ENCODE measurements at places on chromosomes 1 and 21.

GRCh38 chr1:39501666-39502065 lies 10.2 kb downstream of the BMP8A start:
- DNase-seq = no peak

DNA sequence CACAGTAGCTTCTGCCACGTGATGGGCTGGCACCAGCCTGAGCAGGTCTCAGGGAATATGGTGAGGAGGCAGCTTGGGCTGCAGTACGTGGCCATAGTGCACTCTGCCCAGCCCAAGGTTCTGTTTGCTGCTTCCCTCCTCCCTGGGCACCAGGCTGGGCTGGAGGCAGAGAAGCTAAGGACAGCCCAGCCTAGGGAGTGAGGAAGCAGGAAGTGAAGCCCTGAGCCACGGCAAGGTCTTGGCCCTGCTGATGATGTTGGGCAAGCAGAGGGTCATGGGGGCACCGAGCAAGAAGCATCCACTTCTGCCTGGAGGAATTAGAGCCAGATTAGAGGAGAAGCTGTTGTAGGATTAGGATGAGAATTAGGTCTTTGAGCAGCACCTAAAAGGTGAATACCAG lies 326.7 kb upstream of the VAMP3 start:
- no peak for DNase-seq

DNA sequence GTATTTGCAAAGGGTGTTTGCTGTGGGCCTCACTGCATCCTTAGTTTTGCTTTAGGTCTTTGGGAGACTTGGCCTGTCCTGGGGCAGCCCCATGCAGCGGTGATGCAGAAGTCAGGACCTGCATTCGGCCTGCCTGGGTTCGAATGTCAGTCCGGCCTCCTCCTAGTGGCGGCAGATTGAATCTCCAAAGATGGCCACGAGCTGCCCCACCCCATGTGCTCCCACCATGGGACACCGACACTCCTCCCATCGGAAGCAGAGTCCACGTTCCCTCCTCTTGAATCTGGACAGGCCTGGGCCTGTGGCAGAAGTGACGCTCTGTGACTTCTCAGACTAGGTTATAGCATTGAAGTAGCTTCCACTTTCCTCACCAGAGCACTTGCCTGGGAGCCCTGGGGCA lies 16.3 kb upstream of the NPPB start:
- no peak for DNase-seq

DNA sequence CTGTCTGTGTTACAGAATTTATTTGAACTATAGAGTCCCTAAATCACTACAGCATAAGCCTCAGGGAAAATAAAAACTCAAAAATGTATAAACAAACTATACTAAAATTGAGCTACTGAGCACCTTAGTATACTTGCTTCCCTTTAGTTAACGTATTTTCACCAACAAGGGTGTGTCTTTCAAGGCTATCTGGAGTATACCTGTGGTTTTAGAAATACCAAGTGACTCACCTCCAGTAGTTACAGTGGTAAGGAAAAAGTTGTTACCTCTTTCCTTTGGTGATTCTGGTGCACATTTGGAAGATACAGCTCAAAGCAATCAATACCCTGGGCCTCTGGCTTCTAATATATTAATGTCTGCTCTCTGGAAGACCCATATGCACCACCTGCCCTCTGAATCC lies 68.0 kb upstream of the C1orf105 start:
- no peak for DNase-seq

- no peak for DNase-seq
Observed at GRCh38 chr1:57517587-57518374, 93.9 kb upstream of the DAB1 start.

GRCh38 chr1:106969731-106970130 lies 86.7 kb upstream of the PRMT6 start:
- DNase-seq = no peak

DNA sequence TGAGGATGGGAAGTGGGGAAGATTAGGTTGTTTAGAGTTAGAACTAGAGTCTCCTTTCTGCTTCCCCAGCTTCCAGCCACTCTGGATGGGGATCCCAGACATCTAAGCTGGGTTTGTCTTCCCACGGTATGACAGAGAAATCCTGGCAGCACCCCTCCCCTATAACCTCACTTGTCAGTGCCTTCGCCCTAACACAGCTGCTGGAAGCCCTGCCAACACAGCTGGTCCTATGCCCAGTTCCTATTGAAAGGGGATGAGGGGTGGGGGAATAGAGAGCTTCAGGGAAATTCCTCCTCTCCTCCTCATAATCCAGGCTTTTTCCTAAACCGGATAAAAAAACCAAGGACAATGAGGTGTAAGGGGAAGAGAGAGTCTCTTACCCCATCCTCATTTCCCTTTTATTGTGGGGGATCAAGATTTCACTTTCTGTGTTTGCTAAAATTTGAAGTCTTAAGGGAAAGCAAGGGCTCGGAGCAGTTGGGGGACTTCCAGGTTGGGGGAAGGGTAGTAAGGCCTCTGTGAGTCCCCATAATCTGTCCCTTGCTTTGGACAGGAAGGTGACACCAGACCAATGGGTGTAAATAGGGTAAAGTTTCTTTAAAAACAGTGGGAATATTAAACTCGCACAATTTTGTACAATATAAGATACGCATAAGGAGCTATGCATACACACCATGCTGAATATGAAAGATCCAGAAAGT lies 590 bp downstream of the TMOD4 start:
- no peak for DNase-seq

GRCh38 chr1:21672478-21673276 lies 3.5 kb upstream of the RAP1GAP start:
- DNase-seq = no peak

DNA sequence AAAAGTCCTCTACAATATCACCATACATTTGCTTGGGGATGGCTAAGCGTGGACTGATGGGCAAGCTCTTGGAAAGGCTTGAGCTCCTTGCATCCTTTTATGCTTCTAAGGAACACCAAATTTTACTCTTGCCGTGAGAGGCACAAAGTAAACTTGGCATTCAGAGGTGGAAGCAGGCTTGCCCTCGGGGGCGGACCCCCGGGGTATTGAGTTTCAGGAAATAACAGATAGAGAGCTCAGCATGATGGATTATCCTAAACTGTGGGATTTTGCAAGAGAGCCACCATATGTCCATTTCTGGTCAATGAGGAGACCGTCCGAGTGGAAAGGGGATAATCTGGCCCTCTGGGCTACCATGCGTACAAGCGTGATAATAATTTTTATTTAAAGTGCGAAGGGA lies 14.0 kb downstream of the IFI16 start:
- no peak for DNase-seq

DNA sequence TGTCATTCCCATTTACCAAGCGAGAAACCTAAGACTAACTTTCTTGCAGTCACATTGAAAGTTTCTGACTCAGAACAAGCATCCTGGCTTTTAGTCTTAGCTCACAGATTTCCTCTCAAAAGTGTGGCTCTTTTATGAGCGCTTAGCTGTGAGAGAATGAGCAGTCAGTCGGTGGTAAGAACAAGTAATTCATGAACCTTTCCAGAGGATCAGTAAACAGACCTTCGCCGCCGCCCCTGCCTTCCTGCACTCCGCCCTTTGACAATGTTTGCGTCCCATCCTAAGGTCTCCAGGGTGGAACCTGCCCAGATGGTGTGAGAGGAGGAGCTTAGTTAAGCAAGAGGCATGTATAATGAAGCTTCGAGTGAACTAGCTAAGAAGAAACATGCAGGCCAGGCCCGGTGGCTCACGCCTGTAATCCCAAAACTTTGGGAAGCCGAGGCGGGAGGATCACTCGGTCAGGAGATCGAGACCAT lies 142.4 kb downstream of the GLUL start:
- peak; percentile 37 for DNase-seq

DNA sequence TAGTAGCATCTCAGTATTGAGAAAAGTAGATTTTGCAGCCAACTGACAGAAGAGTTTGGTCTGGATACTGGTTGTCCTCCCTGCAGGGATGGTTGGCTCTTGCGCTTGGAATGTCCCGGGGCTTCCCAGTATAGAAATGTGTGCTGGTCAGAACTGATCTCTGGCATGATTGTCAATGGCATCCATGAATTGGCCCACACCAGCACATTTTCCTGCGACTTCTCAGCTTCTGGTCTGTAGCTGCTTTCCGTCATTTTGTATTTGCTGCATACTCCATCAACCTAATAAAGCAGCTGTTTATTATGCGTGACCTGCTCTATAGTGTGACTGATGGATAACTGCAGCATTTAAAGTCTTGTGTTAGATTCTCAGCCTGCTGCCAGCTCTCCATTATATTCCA lies 203.7 kb downstream of the S1PR1 start:
- no peak for DNase-seq

DNA sequence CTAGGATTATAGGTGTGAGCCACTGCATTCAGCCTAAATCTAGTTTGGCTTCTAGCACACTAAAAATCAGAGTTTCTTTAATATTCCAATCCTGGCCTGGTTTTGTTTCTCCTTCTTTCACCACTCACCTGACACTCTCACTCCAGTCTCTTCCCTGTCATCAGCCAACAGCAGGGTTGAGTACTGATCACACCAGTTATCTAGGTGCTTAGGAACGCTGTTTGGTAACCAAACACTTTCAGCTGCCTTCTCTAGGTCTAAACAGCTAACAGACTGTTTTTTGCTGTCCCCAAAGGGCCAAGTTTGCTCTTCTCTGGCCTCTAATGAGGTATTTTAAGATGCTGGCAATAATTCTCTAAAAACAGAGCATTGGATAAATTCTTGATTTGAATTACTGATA lies 17.7 kb upstream of the FRRS1 start:
- no peak for DNase-seq

GRCh38 chr1:93034397-93034796 lies 44.7 kb upstream of the MTF2 start:
- no peak for DNase-seq

DNA sequence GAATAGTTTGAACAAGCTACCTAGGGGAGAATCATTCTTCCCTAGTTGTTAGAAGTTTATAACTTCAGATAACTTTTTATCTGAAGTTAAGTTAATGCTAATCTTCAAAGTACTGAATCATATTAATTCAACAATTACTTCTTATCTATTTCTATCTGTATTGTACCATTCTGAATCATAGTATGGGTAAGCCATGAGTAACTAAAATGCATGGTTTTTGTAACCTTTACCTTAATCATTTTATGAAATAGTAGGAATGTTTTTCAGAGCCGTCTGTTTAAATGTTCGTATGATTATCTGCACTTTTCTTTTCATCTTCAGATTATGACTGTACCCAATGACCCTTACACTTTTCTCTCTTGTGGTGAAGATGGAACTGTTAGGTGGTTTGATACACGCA lies 50.3 kb upstream of the MPC2 start:
- DNase-seq = no peak

DNA sequence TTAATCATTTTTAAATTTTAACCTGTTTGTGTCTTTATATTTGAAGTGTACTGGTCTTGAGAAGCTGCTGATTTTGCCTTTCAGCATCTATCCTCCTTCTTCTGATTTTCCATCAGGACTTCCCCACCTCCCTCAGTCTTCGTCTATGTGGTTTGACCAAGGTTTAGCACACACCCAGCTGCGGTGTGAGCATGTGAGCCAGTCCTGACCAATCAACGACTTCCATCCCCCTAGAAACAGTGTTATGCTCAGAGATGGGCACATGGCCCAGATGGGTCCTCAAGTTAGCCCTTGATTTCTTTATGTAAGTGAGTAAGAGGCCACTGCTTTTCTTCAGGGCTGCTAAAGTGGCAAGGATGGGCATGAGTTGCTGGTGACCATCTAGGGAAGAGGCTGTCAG lies 190.8 kb downstream of the MATN1 start:
- no peak for DNase-seq

DNA sequence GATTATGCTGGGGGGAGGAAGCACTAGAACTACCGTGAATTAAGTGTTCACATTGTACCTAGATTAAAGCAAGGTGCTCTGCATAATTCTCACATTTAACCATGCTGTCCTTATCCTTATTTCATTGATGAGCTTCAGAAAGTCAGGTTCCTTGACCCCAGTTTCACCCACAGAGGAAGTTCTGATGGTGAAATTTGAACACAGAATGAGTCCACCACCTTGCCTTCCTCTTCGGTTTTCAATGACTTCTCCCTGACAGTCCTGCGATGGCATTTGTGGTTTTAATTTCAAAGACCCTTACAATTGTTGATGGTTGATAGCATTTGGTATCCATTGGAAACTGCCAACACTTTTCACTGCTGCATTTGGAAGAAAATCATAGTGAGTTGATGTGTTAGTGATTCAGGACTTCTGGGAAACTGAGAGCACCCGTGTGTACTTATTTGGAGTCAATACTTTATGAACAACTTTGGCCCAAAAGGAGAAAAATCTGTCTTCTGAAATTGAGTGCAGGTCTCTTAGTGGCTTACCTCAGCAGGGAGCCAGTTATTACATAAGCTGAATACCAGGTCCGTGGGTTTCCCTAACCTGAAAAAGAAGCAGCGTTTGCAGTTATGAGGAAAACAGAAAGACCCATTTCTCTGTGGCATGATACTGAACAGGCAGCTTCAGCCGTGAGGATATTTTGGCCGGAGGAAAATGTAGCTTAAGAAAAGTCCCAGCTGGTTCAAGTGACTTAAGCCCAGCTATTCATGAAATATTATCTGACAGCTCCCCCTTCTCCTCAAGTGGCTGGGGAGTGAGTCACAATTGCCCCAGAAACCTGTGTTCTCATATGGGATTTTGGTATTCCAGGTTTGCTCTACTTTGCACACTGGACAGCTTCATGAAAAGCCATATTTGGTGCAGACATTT lies 47.5 kb downstream of the ROR1 start:
- DNase-seq = no peak

DNA sequence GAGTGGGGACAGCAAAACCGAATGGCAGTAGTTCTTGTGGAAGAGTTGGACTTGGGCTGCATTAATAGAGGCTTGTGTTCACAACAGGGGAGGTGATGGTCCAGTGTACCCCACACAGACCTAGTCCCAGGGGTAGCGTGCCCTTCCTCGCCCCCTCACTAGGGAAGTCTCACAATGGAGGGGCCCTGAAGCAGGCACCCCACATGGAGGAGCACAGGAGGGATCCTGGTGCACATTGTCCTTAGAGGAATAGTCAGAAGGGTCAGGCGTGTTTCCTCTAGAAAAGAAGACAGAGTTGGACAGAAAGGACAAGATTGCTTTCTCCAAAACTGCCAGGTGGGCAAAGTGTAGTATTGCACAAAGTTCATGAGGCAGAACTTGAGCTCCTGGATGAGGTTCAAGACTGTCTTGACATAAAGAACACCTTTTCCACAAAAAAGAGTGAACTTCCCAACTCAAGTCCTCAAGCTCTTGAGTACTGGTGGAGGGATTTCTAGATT lies 23.3 kb downstream of the ETNK2 start:
- DNase-seq = no peak

DNA sequence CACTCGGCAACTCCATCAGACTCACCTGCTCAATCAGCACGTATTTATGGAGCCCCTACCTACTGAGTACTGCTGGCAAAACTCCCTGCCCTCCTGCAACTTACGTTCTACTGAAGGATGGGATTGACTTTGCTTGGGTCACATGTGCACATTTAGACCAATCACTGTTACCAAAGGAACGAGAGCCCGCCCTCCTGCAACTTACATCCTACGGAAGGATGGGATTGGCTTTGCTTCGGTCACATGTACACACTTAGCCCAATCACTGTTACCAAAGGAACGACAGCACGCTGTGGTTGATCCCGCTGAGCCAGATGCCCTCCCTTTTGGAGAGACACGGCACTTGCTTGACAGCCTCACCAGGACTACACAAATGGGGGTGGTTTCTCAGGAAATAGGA lies 46.0 kb downstream of the UBIAD1 start:
- no peak for DNase-seq

Measured in stimulated activated CD4-positive, alpha-beta T cell treated with anti-CD3 and anti-CD28 coated beads, Interleukin-15, amount 100 ng/mL, for 48 hours (primary cell).